ENCODE measurements at places on chromosomes 1 and 21.

- no peak for DNase-seq
These were observed 7.9 kb upstream of the FUBP1 start for GRCh38 chr1:77986810-77987209.

DNA sequence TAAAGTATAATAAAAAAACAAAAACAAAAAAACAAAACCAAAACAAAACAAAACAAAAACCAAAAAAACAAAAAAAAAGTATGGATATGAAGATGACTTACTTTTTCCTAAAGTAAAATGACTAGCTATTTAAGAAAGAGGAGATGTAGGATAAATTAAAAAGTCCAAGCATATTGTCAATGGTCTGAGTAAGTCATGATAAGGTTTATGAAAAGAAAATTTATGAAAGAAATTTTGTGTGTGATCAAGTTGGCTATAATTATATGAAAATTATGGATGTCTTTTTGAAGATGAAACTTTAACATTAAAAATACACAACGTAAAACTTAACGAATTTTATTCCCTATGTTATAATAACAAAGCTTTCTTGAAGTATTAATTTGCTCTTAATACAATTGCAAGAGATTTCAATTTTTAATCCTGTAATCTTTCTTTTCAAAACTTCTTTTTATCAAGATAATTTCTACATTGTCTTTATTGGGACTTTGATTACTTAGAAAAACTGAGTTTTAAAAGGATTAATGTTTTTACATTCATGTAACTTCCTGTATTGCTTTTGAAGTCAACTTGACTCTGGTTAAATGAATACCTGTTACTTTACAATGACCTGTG, 200.9 kb upstream of the IVNS1ABP start:
- peak; percentile 12 for DNase-seq

- DNase-seq: no peak
These were observed 26.3 kb downstream of the DUSP10 start for GRCh38 chr1:221715321-221716169.

DNA sequence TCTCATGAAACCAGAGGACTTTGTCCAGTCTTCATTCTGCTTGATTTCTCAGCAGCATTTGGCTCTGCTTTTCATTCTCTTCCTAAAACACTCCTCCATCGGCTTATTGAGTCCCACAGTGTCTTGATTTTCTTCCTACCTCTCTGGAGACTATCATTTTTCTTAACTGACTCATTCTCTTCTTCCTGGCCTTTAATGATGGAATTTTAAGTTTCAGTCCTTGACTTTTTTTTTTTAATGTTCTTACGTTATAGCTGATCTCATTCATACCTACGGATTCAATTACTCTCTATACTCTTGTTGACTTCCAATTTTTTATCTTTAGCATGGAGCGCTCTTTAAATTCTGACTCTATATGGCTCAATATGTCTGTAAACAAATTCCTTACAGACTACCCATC, 111.1 kb downstream of the NEK7 start:
- DNase-seq: no peak

DNA sequence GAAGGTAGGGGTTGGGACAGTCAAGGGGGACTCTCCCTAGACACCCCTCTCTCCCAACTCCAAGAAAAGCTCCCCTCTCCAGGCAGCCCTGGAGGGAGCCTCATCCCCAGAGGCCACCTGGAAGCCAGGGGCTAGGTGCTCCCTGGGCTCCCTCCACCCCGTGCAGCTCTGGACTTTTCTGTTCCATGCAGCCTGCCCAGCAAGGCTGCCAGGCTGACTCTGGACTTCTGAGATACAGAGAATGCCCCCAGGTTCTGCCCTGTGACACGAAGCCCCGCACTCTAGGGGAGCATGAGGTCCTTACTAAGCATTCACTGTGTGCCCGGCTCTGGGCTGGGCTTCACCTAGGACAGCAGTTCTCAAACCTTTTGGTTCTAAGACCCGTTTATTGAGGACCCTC, 10.2 kb downstream of the SYT2 start:
- DNase-seq: no peak

DNA sequence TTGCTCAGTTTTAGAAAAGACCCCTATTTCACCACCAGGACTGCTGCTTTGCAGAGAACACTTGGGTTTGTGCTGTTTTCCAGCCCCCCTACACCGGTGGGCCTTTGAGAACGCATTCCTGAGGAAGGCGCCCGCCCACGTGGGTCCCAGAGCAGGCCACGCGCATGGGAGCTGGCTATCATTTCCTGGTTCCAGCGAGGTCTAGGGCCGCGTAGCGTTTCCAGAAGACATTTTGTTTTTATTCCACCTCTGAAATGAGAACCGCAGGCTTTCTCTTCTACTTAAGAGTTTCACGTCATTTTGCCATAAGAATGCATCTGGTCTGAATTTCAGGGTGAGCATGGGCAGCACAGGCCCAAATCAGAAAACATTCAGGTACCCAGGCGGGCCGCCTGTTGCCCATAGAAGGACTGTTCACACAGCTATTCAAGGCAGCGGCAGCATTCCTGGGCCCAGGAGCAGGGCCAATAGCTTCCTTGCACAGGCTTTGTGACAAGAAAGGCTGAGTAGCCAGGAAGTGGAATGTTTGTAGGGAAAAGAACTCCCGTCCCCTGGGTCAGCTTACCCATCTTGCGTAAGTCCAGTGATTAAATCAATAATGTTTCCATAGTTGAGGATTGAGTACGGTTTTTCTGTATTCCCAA, 1.4 kb upstream of the KLHL21 start:
- DNase-seq: no peak

DNA sequence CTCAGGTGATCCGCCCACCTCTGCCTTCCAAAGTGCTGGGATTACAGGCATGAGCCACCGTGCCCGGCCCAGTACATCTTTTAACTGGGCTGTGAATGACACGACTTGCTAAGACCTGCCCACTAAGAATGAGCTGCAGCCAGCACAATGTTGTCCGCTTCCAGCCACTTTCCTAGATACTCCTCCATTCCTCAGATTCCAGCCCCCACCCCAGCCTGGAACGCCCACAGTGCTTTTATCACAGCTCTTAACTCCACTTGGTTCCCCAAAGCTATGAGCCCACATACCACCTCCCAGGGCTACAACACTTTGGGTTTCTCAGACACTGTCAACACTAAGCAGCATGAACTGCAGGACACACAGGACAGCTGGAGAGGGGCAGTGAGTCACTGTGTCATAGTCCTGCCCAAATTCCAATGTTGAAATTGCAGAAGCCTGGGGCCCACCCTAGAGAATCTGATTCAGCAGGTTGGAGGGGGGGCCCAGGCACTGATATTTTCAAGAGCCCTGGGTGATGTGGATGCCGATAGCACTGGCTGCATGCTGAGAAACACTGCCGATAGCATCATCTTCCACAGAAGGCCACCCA, 58.0 kb downstream of the ACBD3 start:
- DNase-seq: no peak

DNA sequence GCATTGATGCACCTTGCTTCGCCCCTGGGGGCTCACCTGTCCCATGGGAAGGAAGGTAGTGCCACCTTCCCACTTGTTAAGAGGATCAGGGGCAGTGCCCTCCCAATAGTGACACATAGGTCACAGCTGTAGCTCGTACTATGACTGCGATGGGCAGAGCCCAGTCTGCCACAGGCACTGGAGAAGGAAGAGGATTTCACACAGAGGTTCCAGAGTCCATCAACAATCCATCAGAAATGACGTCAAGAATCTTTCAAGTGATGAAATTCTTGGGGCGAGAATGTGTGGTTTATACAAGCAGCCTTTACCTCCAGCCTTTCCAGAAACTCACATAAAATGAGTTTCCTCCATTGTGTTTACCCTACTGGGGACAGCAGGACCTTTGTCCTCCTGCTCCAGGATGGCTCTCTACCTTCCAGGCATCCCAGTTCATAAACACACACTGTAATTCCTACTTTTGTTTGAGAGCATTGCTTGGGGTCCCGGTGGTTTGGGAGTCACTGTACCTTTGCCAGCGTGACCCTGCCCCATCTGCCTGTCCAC, 260.6 kb upstream of the VAMP3 start:
- no peak for DNase-seq

DNA sequence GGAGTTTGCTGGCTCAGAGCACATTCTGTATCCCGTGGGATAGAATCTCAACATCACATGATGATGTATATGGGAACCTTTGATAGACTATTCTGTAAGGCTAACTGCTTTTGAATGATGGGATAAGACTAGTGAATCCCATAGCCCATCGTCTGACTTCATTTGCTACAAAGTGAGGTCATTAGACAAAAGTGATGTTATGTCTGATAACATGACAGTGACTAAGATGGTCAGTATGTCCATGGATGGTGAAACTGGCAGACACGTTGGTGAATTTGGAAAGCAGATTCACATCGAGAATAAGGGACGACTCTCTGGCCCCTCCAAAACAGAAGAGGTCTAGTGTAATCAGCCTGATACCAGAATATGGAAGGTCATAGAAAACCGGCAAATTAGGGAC, 108.4 kb downstream of the HHAT start:
- DNase-seq: no peak

DNA sequence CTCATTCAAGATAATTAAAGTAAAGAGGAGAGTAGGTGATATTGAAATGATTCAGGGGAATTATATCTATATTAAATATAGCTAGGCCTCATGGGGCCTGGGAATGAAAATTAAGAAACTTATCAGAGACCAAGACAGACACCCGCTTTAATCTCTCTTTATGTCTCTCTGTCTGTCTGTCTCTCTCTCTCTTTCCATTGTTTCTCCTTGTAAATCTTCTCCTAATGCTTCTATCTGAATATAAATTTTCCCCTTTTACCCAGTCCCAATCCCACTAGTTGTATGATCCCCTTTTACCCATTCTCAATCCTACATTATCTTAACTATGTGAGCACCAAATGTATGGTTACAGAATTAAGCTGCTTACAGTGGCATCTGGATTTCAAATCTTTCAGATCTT, 61.2 kb downstream of the RGS5 start:
- no peak for DNase-seq

GRCh38 chr1:101316256-101316655, 79.4 kb downstream of the S1PR1 start:
- DNase-seq: no peak

GRCh38 chr1:165288350-165289120, 68.0 kb downstream of the LMX1A start:
- DNase-seq: peak; percentile 66

DNA sequence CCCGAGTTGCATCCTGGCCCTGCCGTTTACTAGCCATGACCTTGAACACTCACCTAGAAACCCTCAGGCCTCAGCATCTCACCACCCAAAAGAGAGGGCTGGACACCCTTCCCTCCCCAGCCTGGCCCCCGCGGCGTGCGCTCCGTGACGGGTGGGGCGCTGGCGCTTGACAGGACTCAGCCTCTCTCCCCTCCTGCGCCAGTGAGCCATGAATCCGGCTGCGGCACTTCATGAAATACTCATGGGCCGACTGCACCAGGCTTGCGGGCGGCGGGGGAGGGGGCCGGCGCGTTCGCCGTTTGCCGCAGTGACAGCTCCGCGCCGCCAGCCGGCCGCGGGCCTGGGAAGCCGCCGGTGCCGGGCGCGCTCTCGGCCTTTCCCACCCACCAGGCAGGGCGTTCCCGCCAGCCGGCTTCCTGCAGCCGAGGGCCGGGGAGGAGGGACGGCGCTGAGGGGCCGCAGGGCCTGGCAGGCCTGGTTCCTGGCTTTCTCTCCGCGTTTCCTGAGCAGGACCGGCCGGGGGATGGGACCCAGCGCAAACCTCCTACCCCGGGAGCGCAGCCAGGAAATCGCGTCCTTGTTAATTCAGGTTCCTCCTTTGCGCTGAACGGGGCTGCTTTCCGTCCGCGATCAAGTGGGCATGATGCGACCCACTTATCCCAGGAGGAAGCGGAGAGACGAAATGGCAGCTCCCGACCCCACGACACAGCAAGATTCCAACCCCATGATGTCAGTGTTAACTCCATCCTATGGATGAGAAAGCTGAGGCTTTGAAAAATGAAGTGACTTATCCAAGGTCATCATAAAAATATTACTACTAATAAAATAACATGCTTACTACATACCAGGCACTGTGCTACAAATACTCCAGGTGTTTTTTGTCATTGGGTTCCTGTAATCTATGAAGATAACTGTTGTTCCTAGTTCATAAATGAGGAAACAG, 9.1 kb upstream of the LUZP1 start:
- DNase-seq: no peak

GRCh38 chr1:59020151-59020997, 236.5 kb upstream of the JUN start:
- DNase-seq: no peak

DNA sequence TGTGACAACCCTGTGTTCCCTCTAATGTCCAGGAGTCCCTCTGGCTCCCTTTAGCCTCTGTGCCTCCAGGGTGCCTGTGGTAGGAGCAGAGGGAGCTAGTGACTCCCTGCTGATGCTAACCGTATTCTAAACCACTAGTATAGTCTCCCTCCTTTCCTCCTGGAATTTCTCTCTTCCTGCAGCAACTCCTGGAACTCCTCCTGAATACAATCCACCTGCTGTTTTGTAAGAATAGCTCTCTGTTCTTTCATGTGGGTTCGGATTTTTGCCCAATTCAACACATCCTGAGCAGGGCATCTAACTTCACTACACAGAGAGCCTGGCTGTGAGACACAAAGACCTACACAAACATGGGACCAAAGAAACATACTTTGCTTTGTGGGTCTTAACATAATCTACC, 107.9 kb downstream of the RUNX1 start:
- no peak for DNase-seq

GRCh38 chr1:172668097-172668496, 9.2 kb downstream of the FASLG start:
- no peak for DNase-seq

GRCh38 chr1:145960468-145961108, 2.8 kb upstream of the LIX1L start:
- no peak for DNase-seq

DNA sequence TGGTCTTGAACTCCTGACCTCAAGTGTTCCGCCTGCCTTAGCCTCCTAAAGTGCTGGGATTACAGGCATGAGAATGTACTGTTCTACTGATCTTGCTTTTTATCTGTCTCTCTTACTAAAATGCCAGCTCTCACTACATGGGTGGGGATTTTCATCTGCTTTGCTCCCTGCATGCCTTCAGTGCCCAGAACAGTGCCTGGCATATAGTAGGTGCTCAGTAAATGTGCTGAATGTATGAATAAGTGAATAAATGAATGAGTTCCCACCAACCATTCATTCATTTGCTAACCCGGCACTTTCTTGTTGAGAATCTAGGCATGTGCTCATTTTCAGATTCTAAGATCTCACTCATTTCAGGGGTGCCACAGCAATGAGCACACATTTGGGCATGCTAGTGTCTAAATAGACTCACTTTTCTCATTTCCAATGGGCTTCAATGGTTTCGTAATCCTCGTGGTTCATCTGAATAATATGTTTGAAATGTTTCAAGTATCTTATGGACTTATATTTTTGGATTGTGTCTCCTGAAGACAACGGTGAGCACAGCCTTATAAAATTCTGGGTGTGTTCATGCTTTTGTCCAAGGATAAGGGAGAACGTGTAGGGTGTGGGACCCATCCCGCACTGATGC, 7.6 kb downstream of the DHRS3 start:
- DNase-seq: no peak

GRCh38 chr21:34802180-34802899, 133.5 kb downstream of the CLIC6 start:
- DNase-seq: no peak

DNA sequence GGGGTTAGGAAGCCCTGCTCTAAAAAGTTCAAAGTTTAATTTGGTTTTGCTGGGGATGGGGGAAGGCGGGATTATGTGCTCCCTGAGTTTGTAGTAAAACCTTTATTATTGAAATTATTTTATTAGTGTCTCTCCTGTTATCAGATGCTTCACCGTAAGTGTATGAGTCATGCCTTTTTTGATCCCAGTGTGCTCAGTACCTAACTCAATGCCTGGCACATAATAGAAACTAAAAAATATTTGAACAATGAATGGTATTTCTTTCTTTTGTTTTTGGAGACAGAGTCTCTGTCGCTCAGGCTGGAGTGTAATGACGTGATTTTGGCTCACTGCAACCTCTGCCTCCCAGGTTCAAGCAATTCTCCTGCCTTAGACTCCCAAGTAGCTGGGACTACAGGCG, 6.4 kb downstream of the SNRPE start:
- DNase-seq: no peak

Measured in NCI-H187 treated with DMSO at 0.1 percent for 48 hours (cell line).